CD4-positive, alpha-beta T cell treated with Interleukin-4 for 1 hour (primary cell): ENCODE measurements at places on chromosomes 16 and 17.

DNA sequence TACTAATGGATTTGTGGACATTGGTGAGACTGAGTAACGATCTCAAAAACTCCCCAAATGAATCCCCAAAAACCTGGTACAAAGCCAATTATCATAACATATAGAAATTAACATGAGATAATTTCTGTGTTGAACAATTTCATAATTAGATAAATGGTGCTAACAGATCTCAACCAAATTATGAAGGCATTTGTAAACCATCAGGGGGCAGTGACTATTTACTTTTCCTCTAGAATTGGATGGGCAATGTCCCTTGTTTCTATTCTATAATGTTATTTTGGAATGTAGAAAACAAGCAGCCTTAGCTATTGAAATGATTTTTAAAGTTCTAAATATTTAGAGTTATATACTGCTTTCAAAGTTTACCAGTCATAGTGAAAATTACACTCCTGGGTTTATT lies 57.8 kb downstream of the MYH10 start:
- no peak for DNase-seq

DNA sequence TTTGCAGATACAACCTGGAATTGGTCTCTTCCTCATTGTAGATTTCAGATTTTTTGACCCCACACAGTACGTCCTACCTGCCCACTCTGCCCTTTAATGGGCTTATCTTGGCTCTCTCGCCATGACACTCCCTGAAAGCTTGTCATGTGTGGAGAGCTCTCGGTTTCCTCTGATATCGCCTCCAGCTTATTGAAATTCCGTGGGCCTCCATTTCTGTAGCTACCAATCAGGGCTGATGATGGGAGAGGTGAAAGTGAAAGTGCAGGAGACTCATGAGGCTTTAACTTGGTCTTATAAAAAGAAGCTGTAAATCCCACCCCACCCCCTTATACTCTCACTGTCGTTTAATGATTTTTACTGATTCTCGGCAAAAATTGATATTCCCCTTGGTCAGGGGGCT lies 17.7 kb downstream of the HOXB1 start:
- DNase-seq, result peak; percentile 41

GRCh38 chr16:2033057-2033908 lies 6.6 kb downstream of the NHERF2 start:
- DNase-seq, result peak; percentile 33

GRCh38 chr17:63946440-63947363 lies 14.6 kb upstream of the CD79B start:
- DNase-seq, result peak; percentile 66

DNA sequence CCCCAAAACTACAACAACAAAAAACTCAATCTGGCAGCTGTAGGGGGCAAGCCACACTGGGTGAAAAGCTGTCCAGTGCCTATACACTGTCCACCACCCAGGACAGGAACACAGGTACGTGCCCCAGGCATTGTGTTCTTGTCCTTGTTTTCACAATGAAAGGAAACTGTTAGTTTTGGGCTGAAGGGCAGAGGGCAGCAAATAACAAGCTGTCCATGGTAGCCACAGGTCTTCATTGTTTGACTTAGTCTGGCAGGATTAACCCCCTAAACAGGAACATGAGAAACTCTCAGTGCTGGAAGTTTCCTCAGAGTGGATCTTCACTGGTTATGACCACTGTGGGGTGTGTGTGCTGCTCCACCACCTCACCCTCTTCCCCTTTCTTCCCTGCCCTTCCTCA lies 224.6 kb upstream of the N4BP1 start:
- no peak for DNase-seq

DNA sequence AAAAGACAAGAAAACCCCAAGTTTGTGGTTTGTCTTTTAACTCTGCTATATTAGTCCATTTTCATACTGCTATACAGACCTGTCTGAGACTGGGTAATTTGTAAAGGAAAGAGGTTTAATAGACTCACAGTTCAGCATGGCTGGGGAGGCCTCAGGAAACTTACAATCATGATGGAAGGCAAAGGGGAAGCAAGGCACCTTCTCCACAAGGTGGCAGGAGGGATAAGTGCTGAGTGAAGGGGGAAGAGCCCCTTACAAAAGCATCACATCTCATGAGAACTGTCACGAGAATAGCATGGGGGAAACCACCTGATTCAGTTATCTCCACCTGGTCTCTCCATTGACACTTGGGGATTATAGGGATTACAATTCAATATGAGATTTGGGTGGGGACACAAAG lies 13.5 kb upstream of the ADAM11 start:
- DNase-seq, result no peak

GRCh38 chr16:56755038-56755437 lies 25.1 kb downstream of the NUP93 start:
- no peak for DNase-seq

- DNase-seq, result peak; percentile 48
Observed at GRCh38 chr16:85275533-85276249, 163.4 kb upstream of the CIBAR2 start.

DNA sequence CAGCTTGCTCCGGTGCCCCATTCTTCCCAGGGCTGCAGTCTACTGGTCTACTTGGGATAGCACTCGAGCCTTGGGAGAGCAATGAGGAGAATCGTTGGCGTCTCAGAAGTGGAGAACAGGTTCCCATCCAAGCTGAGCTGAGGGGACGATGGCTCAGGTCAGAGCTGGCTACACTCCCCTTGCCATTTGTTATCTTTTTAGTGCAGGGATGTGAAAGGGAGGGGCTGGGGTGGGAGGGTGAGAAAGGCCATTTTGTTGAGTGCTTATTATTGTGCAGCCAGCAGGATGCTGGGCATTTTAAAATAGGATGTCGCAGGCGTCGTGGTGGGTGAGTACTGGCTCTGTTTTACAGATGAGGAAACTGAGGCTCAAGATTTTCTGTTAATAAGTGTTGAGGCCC lies 410.8 kb downstream of the SNX29 start:
- no peak for DNase-seq
